ENCODE measurements at places on chromosomes 3 and 15.

GRCh38 chr3:61688307-61688984 is 127.1 kb downstream of the PTPRG start:
- DNase-seq, result no peak

DNA sequence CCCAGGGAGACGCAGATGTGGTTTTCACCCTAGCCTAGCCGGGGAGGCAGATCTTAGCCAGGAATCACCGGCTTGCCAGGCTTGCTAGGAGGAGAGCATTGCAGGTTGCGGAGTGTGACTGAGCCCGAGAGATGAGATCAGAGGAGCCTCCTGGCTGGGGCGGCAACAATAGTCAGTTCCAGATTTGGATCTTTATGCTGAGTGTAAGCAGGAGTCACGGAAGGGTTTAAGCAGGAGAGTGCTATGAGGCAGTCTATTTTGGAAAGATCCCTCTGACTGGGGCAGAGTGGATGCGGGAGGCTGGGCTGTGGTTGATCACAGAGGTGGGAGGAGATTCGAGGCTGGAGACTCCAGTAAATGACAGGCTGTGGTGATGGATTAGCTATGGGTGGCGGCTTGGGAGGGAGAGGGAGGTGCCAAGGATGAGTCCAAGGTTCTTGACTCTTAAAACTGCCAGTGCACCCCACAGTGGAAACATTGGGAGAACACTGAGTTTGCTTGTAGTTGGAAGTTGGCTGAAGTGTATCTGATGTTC is 10.4 kb upstream of the BAHD1 start:
- DNase-seq, result no peak

DNA sequence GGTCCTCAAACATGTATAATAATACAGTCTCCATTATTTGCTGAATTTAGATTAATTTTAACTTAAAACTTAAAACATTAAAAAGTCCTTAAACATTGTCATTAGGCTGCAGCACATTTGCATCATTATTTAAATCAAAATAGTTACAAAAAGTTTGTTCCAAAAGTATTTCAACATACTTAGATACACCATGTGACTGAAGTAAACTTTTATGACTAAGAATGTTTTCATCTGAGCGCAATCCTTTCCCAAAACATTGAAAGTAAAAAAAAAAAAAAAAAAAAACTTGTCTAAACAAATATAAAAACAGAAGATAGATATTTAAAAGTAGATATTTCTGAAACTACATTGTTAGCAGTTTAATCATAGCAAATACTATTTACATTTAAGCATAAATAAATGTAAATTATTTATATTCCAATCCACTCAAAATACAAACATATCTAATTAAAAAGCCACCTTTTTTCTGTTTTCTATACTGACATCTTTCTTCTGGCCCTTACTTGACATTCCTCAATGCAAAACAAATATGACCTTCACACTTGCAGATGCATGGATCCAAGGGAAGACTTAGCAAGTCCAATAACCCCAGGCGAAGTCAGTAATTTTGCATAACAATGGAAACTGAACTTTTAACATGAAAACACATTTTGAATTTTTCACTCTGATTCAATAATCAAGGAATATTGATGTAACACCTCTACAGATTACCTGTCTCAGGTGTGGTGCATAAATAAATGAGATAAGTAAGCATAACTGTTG is 10.3 kb downstream of the FAM227B start:
- DNase-seq, result no peak

- peak; percentile 69 for DNase-seq
These were observed 16.3 kb downstream of the BMF start for GRCh38 chr15:40092256-40092978.

DNA sequence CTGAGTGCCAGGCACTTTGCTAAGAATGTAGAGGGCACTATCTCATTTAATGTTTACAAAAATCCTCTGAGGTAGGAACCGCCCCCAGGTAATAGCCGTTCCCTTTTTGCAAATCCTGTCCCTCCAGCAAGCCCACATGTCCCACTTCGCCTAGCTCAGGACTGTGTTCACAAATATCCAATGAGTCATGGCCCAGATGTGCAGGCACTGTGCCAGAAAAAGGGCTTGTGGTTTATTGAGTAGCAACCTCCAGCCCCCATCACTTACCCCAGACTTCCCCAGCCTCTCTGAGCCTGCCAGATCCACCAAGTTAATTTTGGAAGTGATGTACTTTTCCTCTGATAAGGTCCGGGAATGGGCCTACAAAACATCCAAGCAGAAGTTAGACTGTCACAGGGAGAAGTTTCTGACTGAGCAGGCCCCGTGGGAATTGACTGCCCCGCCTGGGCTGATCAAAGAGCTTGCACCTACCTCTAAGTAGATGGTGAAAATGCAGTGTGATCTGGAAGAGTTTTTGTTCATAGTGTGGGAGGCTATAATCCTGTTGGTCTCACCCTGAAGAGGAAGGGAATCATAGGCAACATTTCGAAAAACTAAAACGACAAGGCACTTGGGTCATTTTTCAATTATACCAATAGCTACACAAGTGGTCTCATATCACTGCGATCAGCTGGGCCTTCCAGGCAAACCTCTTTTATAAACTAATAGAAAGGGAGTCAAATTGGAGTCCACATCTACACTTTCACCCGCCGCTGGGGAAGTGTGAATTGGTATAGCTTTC is 15.7 kb downstream of the KIF9 start:
- DNase-seq, result no peak

DNA sequence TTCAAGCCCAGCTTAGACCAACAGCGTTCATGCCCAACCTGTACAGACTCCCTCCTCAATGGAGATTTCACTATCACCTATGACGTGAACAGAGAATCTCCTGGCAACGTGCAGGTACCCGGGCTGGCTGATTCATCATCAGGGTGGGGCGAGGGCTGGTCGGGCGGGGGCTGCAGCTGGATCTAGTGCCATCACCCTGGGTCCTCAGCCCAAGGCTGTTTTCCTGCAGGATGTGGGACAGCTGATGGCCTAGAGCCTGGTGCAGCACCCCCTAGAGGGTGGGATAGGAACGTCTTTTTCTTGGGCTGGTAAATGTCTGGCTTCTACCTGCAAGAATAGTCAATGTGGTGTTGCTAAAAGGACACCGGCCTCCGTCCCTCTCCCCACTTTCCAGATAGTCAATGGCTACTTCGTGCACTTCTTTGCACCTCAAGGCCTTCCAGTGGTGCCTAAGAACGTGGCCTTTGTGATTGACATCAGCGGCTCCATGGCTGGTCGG is 4.4 kb downstream of the ITIH3 start:
- DNase-seq, result no peak

GRCh38 chr15:61794276-61794675 is 266.0 kb downstream of the VPS13C start:
- DNase-seq, result no peak

DNA sequence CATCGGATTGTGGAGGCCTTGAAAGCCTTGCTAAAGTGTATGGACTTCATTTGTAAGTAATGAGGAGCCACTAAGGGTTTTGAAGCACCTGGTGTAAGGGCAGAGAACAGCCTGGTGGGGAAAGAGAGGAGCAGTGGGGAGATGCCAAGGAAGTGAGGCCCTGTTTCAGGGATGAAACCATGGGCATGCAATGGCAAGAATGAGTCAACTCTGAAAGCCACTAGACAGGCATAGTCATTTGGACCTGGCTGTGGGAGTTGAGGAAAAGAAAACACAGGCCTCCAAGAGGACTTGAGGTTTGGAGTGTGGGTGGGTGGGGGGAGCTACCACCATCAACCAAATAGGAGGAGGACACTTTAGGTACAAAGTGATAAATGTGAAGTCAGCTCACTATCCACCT is 7.6 kb downstream of the XCR1 start:
- no peak for DNase-seq

DNA sequence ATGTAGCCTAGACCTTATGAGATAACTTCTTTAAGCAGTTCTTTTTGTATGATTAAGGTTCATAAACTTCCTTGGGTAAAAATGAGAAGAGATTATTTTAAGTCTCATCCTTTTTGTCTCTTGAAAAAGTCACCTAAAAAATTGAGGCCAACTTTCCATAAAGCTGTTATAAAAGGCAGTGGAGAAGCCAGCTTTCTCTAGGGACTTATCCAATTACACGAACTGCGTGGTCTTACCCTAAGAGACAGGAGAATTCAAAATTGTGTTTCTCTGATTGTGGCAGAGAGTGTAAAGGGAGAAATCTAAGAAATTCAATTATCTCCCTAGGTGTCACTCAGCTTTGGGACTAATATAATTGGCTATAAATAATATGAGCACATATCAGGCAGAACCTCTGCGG is 262.0 kb downstream of the SHOX2 start:
- no peak for DNase-seq

- no peak for DNase-seq
These were observed 7.5 kb downstream of the CLDN1 start for GRCh38 chr3:190314741-190315140.

GRCh38 chr3:13600950-13601691 is 52.2 kb downstream of the FBLN2 start:
- no peak for DNase-seq

GRCh38 chr3:195259475-195260279 is 11.3 kb downstream of the XXYLT1 start:
- no peak for DNase-seq

GRCh38 chr3:10380906-10381305 is 60.0 kb upstream of the SEC13 start:
- no peak for DNase-seq

DNA sequence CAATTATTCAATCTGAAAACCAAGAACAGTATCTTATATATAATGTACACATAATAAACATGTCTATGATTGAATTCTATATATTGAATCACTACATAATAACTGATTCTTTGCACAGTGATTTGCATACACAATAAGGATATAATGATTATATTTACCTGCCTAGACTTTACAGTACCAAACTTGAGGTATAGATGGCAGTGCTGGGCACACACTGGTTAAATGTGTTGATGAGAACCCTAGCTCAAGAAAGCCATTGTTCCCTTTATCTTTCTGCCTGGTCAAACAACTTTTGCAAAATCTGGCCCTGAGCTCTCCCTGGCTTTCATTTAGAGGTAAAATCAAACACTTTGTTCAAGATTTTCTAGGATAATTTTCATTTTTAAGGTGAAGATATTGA is 697.7 kb downstream of the TUSC7 start:
- no peak for DNase-seq

GRCh38 chr3:129528589-129529100 is at the start of gene RHO:
TSS of gene RHO (plus strand) at chr3:129528639. CDS start at chr3:129528734, 95 bp downstream.
- no peak for DNase-seq

- no peak for DNase-seq
These were observed 24.6 kb upstream of the AP4E1 start for GRCh38 chr15:50883903-50884302.

- DNase-seq, result no peak
These were observed 38.3 kb downstream of the CHD2 start for GRCh38 chr15:92938387-92938786.

DNA sequence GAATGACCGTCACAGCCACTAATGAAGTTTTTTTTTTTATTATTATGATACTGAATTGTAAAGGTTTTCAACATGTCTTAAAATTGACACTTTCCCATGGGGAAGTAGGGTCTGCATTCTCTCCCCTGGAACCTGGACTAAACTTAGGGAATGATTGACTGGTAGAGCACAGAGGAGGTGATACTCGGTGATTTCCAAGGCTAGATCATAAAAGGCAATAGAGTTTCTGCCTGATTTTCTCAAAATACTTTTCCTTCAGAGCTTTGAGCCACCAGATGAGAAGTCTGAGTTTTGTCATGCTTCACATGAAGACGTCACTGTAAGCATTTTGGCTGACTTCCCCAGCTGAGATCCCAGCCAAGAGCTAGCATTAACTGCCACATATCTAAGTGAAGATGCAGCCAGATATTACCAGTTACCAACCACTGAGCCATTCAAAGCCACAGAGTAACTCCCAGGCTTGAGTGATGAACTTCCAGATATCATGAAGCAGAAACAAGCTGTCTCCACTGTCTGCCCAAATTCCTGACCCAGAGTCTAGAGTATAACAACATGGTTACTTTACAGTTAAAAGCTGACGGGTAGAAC is 105.8 kb downstream of the LSAMP start:
- no peak for DNase-seq

- DNase-seq, result no peak
These were observed 7.3 kb upstream of the SEMA3F start for GRCh38 chr3:50147861-50148260.

DNA sequence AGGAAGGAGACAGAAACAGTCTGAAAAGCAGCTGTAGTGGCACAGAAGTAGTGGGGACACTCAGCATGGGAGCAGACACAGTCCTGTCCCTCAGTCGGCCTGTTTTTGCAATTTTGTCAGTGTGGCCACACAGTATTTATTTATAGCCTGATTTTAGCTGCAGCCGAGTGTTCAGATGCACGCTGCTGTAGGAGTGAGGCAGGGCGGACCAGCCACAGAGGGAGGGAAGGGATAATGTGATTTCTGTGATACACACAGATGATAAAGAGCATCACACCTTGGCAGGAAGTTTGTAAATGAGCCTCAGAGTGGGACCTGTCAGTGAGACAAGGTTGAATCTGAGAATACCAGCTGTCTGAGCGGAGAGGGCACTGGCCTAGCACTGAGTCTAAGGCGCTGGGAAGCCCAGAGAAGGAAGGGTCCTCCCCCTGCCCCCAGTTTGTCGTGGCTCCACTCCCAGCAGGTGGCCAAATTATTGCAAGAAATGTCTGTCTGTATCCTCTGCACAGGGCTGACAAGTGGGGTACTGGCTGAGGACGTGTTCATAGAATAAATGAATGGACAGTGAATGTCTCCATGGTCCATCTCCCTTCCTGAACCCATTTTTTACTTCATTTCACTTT is 3.8 kb downstream of the PSTPIP1 start:
- no peak for DNase-seq

DNA sequence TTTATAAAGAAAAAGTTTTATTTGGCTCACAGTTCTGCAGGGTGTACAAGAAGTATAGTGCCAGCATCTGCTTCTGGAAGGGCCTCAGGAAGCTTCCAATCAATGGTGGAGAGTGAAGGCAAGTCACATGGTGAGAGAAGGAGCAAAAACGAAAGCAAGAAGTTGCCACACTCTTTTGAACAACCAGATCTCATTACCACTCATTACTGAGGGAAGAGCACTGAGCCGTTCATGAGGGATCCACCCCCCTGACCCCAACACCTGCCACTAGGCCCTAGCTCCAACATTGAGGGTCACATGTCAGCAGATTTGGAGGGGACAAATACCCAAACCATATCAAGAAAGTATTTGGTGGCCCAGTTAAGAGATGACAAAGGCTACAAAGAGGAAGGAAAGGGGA is 239.3 kb upstream of the UBE2E1 start:
- no peak for DNase-seq

DNA sequence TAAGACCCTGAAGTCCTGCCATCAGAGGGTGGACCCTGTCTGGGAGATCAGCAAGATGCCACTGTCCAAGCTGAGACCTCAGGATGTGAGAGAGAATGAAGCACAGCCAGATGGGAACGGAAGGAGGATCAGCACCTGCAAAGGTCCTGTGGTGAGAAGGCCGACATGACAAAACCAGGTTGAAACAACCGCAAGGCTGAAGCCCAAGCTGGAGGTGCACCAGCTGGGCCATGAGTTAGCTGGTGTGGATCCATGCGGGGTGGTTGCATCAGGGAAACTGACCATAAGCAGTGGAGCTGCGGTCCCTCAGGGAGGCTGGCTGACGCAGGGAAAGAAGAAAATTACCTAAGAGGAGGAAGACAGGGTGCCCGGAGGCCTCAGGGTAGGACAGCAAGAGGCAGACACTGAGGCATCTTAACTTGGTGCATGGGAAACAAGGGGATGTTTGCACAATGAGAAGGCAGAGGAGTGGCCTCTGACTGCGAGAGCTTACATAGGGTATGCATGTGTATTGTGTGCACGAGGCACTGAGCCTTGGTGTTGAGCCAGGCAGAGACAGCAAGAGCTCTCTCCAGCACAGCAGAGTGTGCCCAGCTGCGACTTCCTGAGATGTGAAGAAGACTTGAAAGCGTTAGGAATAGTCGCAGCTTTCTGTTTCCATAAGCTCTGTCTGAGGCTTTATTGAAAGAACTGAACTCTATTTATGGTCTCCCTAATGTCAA is 497.7 kb downstream of the OCA2 start:
- no peak for DNase-seq

GRCh38 chr15:86384186-86384585 is 304.5 kb downstream of the AGBL1 start:
- no peak for DNase-seq
